ENCODE measurements at places on chromosomes 3 and 15.

GRCh38 chr3:173617490-173617889, 219.9 kb downstream of the NLGN1 start:
- DNase-seq = no peak

GRCh38 chr3:177620073-177620472, 422.8 kb upstream of the TBL1XR1 start:
- no peak for DNase-seq

GRCh38 chr3:79253704-79254103, 514.1 kb downstream of the ROBO1 start:
- no peak for DNase-seq

DNA sequence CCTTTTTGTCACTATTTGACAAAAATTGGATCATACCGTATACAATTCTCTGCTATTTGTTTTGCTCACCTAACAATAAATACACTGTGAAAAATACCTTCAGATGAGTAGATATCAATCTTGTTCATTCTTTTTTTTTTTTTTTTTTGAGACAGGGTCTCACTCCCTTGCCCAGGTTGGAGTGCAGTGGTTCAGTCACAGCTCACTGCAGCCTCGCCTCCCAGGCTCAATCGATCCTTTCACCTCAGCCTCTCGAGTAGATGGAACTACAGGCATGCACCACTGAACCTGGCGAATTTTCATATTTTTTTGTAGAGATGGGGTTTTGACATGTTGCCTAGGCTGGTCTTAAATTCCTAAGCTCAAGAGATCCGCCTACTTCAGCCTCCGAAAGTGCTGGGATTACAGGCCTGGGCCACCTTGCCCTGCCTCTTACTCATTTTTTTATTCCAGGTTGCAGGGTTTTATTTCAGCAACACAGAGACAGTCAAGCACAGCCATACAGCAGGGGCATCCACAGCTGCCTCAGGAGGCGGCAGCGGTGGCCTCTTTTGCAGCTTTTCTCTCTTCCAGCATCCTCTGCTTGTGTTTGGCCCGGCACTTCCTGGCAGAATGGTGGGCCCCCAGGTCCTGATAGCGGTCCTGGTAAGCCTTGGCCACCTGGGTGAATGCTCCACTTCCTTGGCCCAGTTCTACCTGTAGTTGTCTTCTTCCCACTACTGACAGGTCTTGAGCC, 51.2 kb upstream of the CGNL1 start:
- no peak for DNase-seq

DNA sequence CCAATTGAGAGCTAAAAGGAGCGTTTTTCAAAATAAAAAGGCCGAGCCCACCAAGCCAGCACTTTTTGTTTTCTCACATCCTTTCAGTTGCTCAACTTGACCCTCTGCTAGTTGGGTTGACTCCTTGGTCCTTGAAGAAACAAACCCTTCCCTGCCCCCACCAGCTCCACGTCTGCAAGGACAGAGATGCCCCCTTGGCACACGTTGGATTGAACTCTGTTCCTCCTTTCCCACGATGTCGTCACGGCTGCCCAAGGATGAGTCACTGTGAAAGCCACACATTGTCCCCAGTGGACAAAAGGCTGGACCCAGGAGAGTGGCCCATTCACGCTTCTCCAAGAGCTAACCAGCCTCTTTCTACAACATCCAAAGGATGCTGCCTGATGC, 43.0 kb upstream of the SPATA12 start:
- peak; percentile 70 for DNase-seq

GRCh38 chr3:173893066-173893465, 495.5 kb downstream of the NLGN1 start:
- peak; percentile 99 for DNase-seq

DNA sequence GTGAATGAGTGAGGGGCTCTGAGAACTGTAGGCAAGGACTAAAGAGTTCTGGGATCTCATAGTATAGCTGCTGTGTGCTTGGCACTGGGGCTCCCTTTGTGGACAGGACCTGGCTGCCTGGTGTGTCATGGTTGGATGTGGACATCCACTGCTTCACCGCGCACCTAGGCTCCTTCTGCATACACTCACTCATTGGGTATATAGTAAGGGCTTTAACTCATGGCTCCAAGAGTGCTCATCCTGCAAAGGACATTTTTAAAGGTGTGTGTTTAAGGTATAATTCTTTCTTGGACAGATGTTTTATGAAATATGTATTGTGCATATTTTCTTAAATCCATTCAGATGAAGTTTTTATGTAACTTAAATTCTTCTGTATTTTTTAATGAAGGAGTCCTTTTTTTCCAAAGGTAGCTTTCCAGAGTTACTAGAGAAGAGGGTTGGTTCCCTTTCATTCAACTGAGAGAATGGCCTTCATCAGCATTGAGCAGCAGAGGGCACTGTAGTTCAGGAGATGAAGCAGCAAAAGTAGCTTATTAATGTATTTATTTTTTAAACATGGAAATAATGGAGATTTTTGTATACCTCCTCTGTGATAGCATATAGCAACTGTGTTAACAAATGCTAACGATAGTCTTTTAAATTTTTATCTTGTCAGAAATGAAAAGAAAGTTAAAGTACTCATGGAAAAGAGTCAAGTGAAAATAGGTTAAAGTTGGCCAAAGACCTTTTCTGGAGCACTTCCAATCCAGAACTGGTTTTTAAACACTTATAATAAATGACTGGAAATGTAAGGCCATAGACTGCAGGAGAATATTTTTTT, 25.2 kb downstream of the OXNAD1 start:
- peak; percentile 46 for DNase-seq

DNA sequence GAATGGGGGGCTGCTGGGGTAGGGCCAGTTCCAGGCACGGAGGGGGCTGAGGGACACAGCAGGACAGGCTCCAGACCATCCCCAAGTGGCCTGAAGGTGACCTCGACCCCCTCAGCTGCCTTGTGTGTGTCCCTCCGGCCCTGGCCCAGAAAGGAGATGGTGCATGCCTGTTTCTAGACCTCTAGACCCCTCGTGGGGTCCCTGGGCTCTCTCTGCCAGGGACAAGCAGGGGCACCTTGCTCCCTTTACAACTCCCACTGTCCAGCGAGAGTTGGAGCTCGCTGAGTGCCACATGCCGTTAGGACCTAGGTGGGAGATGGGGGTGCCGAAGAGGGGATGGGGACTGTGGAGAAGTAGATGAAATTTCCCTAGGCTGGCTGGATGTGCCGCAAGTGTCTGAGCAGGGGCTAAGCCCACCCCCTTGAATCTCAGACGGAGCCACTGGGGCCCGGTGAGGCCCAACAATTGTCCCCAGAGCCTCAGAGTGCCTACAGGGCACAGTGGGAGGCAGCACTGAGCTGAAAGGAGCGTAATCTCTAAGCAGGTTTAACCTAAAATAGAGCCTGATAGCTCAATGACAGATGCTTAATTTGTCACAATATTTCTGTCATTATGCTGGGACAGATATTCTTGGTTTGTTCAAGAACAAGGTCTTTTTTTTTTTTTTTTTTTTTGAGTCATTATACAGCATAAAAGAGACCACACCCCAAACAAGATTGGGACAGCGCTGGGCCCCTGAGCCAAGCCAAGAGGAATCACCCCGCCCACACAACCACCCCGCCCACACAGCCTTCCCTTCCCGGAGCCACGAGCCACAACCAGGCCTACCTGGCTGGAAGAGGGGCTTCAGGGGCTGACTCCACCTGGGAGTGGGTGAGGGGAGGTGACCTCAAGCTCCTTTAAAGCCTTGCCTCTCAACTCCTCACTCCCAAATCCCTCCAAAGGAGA, 23.6 kb upstream of the KLF13 start:
- DNase-seq = no peak

- DNase-seq = no peak
These were observed 57.6 kb downstream of the FRMD4B start for GRCh38 chr3:69328103-69328962.

Data from M059J (cell line).